ENCODE measurements at places on chromosomes 7 and 10.
A peak's percentile ranks its signal among the peaks of the same experiment; 100 is the strongest.

GRCh38 chr7:32865448-32866030 is 26.0 kb downstream of the KBTBD2 start:
- DNase-seq = no peak

GRCh38 chr10:104333032-104333727 is 5.1 kb downstream of the ITPRIP start:
- no peak for DNase-seq

DNA sequence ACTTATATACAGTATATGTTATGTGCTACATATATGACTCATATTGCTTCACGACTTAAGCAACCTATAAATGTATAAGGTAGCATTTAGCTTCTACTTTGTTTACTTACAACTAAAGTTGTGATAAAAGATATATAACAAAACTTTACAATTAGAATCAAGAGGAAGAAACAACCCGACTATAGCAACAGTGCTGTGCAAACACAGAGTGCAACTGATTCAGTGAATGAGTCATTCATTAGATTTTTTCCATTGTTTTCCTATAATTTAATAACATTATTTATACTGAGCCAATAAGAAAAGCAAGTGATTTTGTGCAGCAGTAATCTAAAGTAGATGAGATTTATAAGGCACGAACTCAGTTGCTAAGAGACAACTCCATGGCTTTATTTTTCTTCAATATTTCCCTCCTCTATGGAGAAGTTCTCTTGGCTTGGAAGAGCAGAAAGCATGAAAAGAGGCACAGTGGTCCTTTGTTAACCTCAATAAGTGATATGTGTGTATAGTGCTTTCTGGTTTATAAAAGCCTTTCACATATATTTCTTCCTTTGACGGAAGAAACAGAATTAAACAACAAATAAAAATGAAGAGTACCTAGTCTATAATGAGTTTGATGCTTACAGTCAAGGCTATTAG is 19.8 kb downstream of the CEP41 start:
- peak; percentile 82 for DNase-seq

DNA sequence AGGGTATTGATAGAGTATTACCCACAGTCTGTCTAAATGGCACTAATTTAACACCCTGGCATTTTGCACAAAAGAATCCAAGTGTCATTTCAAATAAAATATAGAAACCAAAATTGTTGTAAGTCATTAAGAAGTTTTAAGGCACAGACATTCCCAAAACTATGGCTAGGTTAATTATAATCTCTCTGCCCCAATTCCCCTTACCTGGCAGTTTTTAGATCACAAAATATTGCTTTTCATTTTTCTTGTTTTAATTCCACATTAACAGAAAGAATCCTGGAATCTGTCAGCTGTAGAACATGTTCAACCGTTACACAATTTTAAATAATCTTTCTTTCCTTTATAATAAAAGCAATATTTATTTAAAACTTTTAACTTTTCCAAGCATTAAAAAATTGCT is 56.1 kb upstream of the PALS2 start:
- no peak for DNase-seq

- no peak for DNase-seq
Measured at GRCh38 chr10:59148701-59149100, 27.7 kb upstream of the PHYHIPL start.

- DNase-seq = no peak
Measured at GRCh38 chr10:8006274-8006999, 48.1 kb upstream of the GATA3 start.

GRCh38 chr7:94908323-94909178 is 1.2 kb downstream of the PPP1R9A start:
- peak; percentile 22 for DNase-seq

- no peak for DNase-seq
Measured at GRCh38 chr10:26215935-26216584, 514 bp upstream of the GAD2 start.

DNA sequence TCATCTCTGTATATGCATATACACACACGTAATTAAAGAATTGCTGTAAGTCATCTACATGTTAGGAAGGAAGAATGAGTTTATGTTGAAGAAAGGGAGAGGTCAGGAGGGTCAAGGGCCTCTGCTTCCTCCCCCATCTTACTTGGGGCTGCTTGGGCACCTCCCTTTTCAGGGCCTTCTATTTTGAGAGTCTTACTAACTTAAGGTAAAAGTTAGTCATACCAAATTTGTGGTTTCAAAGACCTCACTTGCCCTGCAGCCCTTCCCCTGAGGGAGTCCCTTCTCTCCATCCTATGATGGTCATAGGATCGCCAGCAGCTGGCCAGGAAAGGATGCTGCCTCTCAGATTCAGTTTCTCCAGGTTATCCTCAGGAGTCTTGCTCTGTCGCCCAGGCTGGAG is 2.6 kb downstream of the PLEKHS1 start:
- DNase-seq = no peak

DNA sequence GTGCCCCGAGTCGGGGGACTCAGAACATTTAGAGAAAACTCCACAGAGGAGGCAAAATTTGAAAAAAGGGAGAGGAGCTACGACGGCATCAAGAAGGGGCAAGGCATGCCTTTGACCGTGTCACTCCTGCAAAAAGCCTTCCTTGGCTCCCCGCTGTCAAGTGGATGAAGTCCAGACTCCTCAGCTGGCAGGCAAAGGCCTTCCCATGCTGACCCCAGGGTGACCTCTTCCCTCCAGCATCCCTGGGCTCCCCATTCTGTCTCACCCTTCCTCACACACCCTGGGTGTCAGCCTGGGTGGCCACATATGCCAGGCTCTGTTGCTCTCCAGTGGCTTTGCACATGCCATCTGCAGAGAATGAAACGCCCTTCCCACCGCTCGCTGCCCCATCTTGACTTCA is 88.4 kb upstream of the ZMIZ1 start:
- no peak for DNase-seq

- no peak for DNase-seq
Measured at GRCh38 chr10:5956146-5956936, 21.0 kb downstream of the IL15RA start.

- no peak for DNase-seq
Measured at GRCh38 chr10:110398419-110399105, 93.8 kb upstream of the SMNDC1 start.

DNA sequence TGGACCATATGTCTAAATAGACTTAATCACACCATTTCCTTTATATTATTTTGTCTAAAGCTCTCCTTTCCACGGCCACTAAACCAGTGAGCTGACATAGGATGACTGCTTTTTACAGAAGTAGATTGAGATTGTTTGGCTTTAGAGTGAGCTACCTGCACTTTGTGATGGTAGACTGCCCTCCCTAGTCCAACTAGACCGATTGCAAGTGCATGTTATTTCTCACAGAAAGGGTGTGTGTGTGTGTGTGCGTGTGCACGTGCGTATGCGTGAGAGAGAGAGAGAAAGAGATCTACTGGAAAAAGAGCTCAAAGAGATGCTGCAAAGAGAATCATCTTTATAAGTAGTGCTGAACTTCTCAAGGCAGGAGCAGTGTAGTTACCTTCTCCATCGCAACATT is 60.7 kb downstream of the VCL start:
- peak; percentile 3 for DNase-seq

GRCh38 chr7:7706101-7706511 is 12.3 kb downstream of the RPA3 start:
- no peak for DNase-seq

GRCh38 chr10:108901781-108902618 is 1021.3 kb downstream of the XPNPEP1 start:
- DNase-seq = no peak

DNA sequence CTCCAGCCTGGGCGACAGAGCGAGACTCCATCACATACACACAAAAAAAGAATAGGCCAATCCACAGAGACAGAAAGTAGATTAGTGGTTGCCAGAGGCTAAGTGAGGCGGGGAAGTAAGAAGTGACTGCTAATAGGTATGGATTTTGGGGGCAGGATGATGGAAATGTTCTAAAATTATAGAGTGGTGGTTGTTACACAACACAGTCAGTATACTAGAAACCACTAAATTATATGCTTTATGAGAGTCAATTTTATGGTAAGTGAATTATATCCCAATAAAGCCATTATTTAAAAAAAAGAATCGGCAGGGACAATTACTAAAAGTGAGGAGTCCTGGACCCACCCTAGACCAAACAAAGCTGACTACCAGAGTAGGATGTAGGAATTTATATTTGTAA is 24.3 kb downstream of the DENND2A start:
- DNase-seq = no peak

DNA sequence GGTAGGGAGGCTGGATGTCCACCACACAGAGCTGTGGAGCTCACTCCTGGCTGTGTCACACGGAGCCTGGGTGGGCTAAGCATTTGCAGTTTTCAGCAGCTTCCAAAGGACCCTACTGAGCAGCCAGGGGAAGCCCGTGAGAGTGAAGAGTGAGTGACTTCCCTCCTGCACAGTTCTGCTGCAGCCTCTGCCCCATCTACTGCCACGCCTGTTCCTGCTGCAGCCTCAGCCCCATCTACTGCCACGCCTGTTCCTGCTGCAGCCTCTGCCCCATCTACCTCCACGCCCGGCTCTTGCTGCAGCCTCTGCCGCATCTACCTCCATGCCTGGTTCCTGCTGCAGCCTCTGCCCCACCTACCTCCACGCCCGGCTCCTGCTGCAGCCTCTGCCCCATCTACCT is 12.2 kb downstream of the ADAM8 start:
- DNase-seq = no peak

- no peak for DNase-seq
Measured at GRCh38 chr7:45053401-45053800, 35.4 kb downstream of the NACAD start.

DNA sequence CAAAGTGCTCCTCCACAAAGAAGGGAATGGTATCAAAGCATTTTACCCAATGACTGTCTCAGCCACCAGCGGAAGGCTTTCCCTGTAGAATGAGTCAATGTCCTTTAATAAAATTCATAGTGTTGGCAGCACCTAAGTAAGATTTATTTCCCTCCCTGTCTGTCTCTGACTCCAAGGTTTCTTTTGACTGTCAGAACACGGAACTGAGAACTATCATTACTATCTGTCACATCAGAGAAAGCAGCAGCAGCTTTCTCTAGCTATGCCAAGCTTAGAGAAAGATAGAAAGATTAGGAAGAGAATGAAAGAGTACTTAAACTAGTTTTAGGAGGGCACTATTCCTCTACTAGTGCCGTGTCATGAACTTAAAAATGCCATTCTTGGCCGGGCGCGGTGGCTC is 400.1 kb downstream of the SORCS1 start:
- DNase-seq = no peak

- DNase-seq = no peak
Measured at GRCh38 chr7:14414274-14414986, 425.0 kb upstream of the ETV1 start.

DNA sequence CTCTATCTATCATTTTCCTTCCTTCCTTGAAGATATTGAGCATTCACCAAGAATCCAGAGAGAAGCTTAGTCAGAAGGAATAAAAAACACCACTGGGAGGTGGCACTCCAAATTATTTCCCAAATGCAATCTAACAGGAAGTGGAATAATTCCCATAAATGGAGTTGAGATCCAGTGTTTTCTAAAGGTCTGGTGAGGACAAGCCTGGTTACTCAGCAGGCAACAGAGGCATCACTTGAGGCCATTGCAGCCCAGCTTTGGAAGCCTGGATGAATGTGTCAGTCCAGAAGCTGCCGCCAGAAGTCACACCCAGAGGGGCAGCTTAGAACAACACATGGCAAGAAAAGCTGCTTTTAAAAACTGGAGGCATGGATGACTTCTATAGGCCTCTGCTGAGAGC is 288.9 kb upstream of the KLF6 start:
- no peak for DNase-seq

- DNase-seq = no peak
Measured at GRCh38 chr7:101018271-101019167, 1.4 kb upstream of the MUC17 start.

DNA sequence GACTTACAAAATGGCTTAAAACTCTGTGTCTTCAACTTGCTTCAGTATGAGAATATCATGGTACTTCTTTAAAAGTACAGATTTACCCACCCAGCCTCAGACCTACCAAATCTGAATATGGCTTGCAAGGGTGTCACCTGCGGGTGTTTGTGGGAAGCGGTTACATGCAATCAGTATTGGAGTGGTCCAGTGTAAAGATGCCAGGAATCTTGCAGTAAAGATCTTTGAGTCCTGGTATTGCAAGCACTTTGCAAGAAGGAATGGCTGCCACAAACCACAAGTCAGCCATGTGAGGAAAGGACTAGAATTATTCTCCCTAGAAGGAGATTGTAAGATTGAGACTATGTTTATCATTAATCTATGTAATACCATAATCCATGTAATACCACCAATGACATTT is 115.1 kb downstream of the PON1 start:
- DNase-seq = no peak

DNA sequence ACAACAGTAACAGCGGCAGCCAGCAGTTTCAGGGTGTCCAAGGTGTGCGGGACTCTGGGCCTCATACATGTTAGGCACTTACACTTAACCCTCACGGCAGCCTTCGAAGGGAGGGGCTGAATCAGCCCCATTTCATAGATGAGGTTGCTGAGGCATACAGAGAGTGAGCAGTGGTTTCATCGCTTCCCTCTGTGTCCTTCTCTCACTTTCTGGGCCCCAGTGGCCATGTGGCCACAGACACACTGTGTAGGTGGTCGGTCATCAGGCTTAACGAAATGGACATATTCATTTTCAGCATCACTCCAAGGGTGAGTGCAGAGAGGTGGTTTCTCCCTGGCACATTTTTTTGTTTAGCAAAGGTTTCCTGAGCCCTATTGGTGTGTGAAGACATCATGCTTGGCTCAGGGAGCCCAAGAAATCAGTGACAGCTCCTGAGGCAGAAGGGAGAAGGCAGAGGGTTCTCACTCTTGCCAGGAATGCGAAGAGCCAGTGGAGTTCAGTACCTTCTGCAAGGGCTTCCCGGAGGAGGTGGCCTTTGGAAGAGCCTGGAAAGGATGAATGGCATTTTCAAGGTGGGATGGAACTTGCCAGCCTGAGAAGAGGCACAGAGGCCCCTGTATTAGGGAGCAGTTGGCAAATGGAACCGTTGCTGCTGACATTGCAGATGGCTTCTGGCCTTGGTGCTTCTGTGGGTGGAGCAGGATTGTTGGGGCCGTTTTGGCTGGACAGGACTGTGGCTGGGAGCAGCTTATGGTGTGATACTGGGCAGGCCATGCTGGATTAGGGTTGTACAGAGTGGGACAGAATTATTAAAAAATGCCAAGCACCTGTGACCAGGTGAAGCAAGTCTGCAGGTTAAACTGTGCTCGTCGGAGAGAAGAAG is 61.7 kb upstream of the PPIF start:
- DNase-seq = no peak

GRCh38 chr7:116525913-116526861 is 1.4 kb downstream of the CAV1 start:
- peak; percentile 30 for DNase-seq

- DNase-seq = no peak
Measured at GRCh38 chr10:73169320-73169719, 1.4 kb downstream of the FAM149B1 start.

DNA sequence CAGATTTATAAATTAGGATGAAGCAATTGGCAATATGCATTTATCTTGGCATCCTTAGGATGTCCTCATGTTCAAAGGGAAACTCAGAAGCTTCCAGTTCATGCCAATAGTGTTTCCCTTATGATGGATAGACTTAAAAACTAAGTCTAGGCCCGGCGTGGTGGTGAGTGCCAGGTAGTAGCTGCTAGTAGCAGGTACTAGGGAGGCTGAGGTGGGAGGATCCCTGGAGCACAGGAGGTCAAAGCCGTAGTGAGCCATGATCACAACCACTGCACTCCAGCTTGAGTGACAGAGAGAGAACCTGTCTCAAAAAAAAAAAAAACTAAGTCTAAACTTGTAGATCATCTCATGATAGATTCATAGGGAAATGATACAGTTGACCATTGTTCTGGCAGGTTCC is 115.0 kb downstream of the DOCK1 start:
- no peak for DNase-seq

GRCh38 chr7:33998476-33998875 is 93.1 kb downstream of the BMPER start:
- no peak for DNase-seq

Data from NCI-H1930 (cell line).